Esophagus muscularis mucosa (tissue), 4 donors: ENCODE measurements at places on chromosomes 5 and 9. TPM values are rescaled to one million over a fixed set of nuclear protein-coding genes. Genes with fewer than 3 reads are reported as not detected.

GRCh38 chr9:135291165-135291564 lies 188.4 kb upstream of the PPP1R26 start:
- DNase-seq: no peak

DNA sequence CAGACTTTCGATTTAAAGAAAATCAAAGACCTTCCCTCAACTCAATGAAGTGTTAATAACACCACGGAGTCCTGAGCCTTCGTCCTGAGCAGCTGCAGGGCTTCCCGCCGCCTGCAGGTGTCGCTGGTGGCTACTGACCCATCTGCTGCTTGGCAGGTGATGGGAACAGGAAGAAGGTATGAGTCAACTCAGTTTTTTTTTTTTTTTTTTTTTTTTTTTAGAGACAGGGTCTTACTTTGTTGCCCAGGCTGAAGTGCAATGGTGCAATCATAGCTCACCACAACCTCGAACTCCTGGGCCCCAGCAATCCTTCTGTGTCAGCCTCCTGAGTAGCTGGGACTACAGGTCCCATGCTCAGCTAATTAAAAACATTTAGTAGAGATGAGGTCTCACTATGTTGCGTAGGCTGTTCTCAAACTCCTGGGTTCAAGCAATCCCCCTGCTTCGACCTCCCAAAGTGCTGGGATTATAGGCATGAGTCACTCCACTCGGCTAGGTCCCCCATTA lies 185.7 kb upstream of the IL12B start:
- DNase-seq: no peak

DNA sequence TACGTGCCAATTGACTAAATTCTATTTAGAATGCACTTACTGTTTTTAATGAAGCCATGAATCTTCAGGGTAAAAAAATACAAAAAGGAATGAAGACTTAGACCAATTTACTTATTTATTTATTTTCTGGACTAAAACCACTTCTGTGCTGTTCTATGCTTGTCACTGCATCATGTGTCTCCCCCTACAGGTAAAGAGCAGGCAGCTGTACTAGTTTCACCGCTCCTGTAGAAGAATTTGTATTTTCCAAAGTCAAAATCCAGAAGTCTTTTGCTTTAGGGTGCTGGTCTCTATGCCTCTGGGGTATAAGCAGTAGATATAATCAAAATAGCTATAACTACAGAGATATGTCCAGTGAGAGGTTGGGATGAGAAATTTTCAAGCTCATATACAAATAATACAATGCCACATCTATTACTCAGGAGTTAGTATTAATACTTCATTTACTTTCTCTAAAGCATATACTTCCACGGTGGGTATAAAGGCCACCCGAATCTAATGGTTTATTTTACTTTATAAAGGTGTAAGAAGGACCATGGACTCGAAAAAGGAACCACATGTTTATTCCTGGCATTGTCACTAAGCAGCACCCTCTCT lies 591.5 kb downstream of the RAB3C start:
- DNase-seq: no peak

GRCh38 chr5:136703706-136704105 lies 338.4 kb upstream of the TRPC7 start:
- no peak for DNase-seq

GRCh38 chr9:13278023-13278367 lies 1.5 kb downstream of the MPDZ start:
- DNase-seq: no peak

DNA sequence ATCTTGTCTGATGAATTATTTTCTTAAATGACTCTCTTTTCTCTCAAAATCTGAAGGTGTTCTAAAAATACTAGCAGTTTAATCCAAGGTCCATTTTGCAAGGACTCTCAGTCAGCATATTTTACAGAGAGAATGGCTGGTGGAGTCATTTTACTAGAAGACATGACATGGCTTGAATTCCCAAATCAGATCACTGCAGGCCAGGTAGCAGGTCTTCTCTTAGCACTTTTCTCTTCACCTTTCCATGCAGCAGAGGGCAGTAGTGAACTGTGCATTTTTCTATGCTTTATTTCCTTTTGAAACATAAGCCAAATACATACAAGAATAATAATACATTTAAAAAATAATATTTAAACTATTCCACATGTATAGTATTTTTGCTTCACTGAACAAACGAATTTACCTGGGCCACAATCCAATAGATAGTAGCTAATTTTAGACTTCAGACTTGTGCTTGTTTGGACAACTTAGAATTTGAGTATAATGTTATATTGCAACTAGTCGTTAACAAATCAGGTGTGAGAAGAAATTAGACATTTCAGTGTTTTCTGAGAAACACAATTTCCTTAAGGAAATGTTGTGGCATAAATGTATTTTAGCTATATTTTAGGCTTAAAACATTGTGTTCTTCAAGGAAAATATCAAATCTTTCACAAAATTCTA lies 289.4 kb upstream of the DAB2 start:
- no peak for DNase-seq

Gene PCDHGA10
- total RNA-seq: 2.3 TPM

Gene NR5A1
- not detected for total RNA-seq
